ENCODE measurements at places on chromosomes 3 and 15.

- no peak for DNase-seq
Observed at GRCh38 chr3:89186456-89186855, 79.0 kb downstream of the EPHA3 start.

GRCh38 chr15:84634228-84634837 lies 19.8 kb downstream of the WDR73 start:
- DNase-seq: no peak

DNA sequence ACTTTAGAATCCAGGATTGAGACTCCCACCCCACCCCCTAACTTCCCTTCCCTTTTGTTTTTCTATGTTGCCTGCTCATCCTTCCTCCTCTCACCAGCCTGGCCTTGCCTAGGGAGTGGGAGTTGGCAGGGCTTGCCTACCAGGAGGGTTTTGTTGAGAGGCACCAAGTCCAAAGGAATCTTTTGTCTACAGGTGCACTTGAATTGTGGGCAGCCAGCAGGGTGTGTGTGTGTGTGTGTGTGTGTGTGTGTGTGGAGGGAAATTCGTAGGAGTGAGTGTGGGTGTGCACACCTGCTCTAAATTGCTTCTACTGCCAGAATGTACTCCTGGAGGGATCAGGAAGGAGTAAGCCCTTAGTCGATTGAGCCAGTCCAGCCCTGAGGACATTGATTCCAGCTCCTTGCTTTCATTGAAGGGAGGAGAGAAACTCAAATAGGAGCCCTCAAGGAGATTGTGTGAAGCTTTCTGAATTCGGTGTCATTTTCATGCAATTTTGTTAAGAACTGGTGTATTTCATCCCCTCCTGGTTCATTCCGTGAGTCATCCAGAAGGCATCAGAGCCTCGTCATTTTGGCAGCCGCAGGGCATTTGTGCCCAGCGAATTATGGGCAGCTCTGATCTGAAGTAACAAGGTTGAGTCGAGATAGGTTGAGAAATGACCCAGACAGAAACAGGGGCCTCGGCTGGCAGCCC lies 112.1 kb downstream of the SLCO3A1 start:
- DNase-seq: no peak

DNA sequence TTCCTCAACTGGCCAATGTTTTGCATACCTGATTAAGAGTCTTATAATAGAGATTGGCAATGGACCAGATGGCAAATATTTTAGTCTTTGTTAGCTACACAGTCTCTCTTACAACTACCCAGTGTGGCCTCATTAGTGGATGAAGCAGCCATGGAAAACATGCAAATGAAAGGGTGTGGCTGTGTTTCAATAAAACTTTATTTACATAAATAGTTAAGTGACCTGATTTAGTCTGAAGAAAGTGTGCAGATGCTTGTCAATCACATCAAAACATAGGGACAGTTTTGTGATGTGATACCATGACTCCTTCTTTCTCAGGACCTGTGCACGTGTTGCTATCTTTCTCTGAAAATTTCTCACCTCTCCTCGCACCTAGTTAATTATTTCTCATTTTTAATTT lies 309.8 kb upstream of the GRM7 start:
- DNase-seq: no peak

GRCh38 chr3:78738833-78739232 lies 1029.0 kb downstream of the ROBO1 start:
- no peak for DNase-seq

DNA sequence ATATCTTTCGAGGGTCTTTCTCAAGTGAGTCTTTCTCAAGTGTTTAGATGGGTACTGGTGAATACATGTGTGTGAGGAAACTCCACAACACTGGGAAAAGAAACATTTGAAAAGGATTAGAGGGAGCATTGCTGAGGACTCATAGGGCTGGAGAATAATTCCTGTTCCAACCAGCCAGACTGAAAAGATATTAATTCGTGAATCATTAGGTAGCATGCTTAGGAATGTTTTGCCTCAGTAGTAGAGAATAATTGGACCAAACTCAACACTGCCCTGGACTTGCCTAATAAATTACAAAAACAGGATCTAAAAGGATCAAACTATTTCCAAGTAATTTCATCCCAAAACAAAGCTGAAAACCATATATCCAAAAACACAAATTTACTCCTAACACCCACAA lies 17.3 kb downstream of the PP2D1 start:
- no peak for DNase-seq

- DNase-seq: no peak
Observed at GRCh38 chr3:120200493-120201235, 84.4 kb downstream of the GPR156 start.

- no peak for DNase-seq
Observed at GRCh38 chr3:186938716-186939115, 8.4 kb downstream of the ST6GAL1 start.

- DNase-seq: no peak
Observed at GRCh38 chr15:51751697-51752683, 593 bp downstream of the TMOD2 start.

DNA sequence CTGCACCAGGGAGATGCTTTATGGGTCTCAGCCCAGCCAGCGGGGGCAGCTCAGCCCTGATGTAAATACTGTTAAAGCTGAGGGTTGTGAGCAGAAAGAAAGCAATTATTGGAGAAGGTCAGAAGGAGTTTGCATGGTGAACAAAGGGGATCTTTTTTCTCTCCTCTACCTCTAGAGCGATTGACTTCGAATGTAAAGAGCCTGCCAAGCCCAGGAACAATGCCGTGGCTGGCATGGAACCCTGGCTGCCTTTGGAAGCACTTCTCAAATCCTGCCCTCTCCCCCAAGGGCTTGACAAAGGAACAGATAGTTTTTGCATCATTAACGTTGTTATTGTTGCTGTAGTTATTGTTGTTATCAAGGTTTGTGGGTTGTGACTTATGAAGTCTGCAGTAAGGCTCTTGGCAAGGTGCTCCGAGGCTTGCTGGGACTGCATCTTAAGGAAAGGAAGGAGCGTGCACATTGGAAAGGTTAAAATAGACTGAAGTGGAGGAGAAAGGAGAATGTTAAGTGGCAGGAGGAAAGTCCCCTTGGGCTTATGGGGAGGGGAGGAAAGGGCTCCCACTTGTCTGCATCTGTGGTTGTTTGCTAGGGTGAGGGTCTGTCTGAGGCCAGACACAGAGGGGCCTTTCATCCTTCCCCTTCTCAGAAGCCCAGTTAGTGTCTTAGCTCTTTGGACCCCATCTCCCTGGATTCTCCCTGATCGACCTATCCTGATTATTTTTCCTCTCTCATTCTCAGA lies 16.7 kb downstream of the PDIA5 start:
- DNase-seq: no peak

DNA sequence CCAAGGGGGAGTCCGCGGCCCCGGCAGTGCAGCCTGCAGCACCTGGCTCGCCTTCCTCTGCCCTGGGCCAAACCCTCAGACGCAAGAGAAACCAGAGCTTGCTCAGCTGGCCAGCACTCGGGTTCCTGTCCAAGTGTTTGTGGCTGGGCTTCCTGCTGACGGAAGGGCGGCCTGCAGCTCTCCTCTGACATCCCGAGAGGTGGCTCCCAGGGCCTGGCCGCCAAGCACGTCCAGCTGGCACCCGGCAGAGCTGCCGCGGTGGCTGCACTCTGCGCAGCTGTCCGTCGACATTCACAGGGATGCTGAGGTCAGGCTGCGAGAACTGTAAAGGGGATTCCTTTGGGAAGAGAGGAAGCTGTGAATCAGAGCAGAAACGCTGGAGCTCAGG lies 85.6 kb downstream of the CPN2 start:
- no peak for DNase-seq

- no peak for DNase-seq
Observed at GRCh38 chr3:102830415-102830814, 395.6 kb downstream of the ZPLD1 start.

DNA sequence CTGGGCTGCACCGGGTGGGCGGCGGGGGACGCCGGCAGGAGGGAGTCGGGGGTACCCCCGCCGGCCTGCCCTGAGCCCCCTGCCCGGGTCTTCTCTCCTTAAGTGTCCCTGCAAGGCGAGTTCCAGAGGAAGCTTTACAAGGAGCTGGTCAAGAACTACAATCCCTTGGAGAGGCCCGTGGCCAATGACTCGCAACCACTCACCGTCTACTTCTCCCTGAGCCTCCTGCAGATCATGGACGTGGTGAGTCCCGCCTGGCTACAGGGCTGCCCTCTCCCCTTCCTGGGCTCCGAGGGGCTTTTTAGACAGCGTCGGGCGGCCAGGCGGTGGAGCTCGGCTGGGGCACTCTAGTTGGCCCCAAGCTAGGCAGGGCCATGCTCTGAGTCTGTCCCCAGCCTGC lies 480 bp downstream of the CHRNA7 start:
- no peak for DNase-seq

- DNase-seq: no peak
Observed at GRCh38 chr3:190381441-190381840, 6.5 kb upstream of the CLDN16 start.

DNA sequence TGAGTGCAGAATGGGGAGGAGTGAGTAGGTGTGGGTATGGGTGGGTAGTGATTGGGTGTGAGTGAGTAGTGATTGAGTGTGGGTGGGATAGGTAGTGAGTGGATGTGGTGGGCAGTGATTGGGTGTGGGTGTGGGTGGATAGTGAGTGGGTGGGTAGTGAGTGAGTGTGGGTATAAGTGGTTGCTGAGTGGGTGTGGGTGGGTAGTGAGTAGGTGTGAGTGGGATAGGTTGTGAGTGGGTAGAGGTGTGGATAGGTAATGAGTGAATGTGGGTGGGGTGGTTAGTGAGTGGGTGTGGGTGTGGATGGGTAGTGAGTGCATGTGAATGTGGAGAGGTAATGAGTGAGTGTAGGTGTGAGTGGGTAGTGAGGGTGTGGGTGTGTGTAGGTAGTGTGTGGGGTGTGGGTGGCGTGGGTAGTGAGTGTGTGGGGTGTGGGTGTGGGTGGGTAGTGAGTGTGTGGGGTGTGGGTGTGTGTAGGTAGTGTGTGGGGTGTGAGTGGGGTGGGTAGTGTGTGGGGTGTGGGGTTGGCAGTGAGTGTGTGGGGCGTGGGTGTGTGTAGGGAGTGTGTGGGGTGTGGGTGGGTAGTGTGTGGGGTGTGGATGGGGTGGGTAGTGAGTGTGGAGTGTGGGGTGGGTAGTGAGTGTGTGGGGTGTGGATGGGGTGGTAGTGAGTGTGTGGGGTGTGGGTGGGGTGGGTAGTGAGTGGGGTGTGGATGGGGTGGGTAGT lies 5.3 kb downstream of the MINAR1 start:
- no peak for DNase-seq

DNA sequence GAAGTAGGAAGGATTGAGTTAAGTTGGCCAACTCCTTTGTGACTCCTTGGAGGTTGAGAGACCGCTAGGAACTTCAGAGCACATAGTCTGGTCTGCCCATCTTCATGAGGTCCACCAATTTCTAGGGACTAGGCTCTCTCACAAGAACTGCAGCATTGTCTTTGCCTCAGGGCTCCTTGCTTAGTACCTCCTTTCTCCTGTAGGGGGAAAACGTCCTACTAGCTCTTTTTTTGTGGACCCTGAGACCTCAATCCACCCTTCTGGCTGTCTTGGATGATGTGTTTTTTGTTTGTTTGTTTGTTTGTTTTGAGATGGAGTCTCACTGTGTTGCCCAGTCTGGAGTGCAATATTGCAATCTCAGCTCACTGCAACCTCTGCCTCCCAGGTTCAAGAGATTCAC lies 21.6 kb downstream of the REC114 start:
- DNase-seq: no peak

DNA sequence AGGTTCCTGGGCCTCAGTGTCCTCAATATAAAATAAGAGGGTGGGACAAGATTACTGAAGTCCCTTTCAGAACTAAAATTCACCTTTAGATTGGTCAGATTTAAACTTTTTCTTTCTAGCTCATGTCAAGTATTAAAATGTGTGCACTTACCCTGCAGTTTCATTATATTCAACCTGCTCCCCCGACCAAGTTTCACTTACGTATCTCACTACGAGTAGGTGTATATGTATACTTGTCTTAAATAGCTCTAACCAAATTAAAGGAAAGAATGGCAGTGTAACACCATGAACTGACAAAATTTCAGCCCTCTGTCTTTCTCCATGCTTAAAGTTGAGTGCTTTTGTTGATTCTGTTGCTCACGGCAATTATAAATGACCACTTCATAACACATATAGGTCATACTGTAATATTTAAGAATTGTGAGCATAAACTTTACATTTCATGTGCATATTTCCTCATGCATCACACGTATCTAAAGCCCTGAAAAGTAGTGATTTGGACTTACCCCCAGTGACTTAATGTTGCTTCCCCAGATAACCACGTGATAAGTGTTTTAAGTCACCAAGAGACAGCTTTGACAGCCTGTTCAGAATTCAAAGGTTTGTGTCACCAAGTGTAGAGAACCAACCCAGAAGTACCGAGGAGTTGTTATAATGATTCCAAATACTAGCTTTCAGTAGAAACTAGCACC lies 70.0 kb downstream of the PGPEP1L start:
- DNase-seq: no peak

DNA sequence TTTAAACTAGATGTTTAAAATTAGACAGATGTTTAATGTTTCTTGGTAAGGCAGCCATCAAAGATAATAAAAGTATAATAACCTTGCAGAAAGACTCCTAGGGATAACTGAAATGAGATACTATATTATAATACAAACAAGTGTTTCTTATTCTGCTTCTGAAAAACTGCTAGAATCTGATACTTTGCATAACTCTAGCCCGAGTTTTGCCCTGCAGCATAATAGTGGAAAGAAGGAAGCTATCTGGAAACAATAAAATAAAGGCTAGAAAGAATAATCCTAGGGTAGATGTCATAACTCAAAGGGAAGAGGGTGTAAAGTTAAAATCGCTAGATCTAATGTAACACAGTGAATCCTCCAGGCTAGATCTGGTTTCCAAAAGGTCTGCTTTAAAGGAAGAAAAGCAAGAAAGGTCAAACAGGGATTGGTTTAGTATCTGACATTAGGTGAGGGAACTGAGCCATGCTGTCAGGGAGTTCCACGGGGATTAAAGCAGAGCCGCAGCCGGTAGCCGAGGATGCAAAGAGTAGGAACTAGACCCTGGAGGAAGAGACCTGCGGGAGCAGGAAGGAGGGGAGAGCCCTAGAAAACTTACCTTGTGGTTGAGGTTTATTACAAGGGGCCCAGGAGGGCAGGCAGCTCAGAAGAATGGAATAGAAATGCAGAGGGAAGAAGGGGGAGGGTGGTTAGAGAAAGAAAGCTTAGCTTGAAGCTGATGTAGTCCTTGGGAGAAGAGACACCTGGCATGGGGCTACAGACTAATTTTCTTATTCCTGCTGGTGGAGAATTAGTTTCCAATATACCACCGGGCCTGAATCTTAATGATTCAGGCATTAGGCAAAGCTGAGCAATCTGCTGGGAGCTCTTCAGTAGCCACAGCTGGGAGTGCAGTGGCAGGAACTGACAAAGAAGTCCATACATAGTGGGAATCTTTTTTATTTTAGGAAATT lies 46.1 kb upstream of the TUSC7 start:
- DNase-seq: no peak

DNA sequence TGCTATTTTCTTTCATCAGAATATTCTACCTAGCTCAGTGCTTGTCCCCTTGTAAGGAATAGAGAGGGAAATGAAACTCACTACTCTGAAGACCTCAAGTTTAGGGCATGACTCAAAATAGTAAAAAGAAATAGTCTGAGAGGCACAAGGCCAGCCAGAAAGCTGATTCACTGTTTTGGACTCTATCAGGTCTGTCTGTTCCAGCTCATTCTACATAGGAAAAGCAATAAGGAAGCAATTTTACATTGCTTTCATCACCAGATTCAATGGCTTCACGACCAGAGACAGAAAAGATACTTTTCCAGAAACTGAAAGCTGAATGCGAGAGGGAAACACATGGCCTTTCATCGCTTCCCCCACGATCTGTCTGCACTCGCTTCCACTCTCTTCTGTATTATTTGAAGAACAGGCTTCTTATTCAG lies 276.0 kb downstream of the GBE1 start:
- peak; percentile 95 for DNase-seq

All from MV-4-11 (cell line).